ENCODE measurements at places on chromosomes 6 and 20.
A peak's percentile ranks its signal among the peaks of the same experiment; 100 is the strongest.

GRCh38 chr6:30327232-30327746 is 562 bp downstream of the TRIM39 start:
- no peak for DNase-seq

GRCh38 chr6:304833-305370 is 12.6 kb downstream of the DUSP22 start:
- no peak for DNase-seq

DNA sequence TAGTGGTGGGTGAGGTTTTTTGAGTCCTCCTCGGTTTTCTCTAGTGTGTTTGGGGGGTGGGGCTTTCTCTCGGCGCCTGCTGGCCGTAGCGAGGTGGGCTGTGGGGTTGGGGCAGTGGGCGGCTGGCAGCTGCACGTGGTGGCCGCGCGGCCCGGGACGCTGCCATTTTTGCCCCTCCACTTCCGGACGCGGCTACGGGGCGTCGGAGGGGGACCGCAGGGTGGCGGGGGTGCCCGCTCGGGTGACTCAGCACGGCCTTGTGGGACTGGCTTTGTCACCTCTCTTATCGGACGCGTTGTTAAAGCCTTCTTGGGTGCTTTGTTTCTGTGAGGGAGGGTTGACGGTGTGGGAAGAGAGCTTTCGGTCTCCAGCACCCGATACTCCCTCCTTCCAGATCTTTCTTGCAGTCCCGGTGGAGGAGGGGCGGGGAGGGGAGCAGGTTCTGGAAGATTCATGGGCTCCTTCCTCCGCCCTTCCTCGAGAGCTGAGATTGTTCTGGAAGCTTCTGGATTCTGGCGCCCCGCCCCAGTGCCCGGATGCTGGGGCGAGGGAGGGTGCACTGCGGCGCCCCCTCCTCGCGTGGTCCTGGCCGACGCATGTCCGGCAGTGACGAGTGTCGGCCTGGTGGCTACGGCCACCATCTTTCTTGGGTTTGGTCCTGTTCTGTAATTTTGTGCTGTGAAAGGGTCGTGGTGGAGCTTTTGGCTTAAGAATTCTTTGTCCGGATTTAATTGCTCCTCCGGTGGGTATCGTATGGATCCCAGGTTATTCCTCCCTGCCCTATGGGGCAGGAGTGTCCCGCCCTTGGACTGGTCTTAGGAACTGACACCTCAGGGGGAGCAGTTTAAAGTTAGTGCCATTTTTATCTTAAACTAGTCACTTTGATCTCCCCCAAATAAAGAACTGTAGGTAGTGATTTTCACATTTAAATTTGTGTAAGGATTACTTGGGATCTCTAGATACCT is 719 bp downstream of the HSP90AB1 start:
- DNase-seq, result peak; percentile 89

- DNase-seq, result no peak
Observed at GRCh38 chr6:47631797-47632196, 66.6 kb upstream of the ADGRF4 start.

DNA sequence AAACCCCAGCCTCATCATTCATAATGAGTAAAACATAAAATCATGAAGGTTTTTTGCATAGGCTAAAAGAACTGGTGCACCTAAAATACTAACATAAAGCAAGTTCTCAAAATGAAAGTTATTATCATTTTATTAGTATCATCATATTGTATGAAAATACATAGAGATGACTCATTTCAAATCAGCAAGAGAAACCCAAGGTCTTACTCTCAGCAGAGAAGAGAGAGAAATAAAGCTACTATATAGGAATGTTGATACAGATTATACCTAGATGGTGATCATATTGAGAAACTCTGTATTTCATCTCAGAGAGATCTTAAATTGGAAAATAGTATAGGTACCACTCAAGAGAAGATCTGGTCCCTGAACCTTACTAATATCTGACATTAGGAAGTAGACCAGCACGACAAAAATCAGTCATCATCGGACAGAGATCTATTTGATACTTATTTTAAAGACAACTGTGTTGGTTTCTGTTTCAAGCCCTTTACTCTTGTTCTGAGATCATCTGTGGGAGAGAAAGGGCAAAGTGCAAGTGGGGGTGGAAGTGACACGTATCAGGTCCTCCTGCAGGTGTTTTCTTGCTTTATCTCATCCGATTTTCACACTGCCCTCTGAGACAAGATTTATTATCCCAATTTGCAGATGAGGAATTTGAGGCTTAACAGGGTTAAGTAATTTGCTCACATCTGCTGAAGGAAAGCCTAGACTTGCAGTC is 532.3 kb downstream of the MAFB start:
- DNase-seq, result no peak

GRCh38 chr6:54618572-54618971 is 228.0 kb upstream of the FAM83B start:
- DNase-seq, result no peak

- no peak for DNase-seq
Observed at GRCh38 chr20:4350096-4350495, 334.7 kb upstream of the RNF24 start.

DNA sequence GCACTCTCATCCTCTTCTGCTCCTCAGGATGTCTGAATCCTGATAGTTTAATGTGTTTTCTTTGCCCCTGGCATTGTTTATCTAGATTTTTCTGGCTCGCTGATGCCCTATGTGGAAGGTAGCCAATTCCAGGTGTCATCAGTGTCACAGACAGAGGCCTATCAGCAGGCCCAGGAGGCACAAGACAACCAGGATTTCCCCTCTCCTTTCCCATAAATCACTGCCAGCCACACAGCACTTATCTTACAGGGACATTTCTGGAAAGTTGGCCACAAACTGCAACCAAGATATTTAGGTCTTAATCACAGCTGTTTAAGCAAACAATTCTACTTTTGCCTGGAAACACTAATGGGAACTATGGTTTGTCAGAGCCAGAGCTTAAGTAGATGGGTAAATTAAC is 28.1 kb downstream of the ADGRF5 start:
- no peak for DNase-seq

GRCh38 chr20:15654208-15654649 is 919.0 kb downstream of the KIF16B start:
- no peak for DNase-seq

GRCh38 chr6:157424491-157425020 is 43.6 kb downstream of the ZDHHC14 start:
- DNase-seq, result no peak

DNA sequence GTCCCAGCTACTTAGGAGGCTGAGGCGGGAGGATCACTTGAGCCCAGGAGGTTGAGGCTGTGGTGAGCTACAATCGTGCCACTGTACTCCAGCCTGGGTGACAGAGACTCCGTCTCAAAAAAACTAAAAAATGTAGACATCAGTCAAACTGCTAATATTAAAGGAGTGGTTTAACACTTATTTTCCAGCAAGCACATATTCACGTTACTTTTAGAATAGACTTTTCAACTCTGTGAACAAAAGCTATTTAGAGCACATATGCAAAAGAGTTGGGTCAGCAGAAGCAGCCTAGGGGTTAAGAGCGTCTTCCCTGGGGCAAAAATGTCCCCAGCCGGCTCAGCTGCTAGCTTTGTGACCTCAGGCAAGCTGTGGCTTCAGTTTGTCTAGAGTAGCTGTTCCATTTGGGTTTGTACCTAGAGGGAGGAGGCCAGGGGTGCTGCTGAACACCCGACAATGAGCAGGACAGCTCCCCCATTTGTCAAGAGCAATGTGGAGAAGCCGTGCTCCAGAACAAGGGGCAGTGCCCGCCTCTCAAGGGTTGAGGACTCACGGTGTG is 62.5 kb upstream of the PTGIS start:
- DNase-seq, result no peak

DNA sequence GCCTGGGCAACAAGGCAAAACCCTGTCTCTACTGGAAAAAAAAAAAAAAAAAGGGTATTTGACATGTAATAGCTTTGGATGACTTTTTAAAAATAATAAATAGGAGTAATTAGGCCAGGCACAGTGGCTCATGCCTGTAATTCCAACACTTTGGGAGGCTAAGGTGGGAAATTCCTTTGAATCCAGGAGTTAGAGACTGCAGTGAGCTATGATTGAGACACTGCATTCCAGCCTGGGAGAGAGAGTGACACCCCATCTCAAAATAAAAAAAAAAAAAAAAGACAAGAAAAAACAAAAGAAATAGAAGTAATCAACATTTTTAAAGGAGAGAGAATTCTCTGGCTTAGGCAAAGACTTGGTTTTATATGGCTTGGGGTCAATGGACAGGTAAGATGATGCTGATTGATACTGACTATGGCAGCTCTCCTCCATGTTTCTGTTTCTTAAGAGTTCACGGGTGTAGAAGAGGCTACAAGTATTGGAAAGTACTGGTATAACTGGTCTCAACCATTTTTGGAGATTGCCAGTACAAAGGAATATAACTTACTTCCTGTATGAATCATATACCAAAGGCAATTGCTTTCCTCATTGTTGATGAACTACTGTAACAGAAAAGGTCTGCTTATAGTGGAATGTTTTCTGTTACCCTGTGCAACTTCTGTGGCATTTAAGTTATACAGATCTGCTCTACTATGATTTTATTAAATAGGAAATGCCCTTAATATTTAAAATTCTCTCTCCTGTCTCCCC is 10.1 kb downstream of the MAP3K5 start:
- DNase-seq, result no peak

- DNase-seq, result no peak
Observed at GRCh38 chr6:111765763-111766162, 107.5 kb downstream of the FYN start.

DNA sequence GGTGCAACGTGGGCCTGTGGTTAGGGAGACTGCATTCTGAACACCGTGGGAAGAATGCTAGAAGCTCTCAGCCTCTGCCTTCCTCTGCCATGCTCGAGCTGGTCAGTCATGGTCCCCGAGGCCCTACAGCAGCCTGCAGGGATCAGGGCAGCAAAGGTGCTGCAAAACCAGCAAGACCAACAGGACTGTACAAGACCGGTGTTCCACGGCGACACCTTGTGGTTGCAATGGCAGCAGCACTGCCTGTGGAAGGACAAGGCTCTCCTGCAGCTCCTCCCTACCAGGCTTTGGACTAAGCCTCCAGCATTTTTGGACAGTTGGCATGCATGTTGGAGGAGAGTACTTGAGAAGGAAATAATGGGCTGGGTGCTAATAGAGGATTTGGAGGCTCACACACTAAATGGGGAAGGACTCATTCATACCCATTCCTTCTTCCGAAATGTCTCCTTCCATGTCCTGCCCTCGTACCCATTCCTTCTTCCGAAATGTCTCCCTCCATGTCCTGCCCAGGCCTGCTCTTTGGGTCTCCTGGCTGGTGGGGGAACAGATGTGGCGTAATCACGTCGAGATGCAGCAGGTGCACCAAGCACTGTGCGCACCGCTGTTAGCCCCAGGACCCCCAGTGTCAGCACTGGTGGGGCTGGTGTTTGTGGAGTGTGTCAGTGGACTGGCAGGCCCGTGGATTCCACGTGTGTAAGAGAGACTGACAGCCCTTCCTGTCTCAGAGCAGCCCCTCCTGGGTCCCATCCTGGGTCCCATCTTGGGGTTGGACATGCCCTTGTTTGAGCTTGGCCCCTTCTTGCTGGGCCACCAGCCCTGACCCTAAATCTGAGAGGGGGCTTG is 18.6 kb upstream of the MYT1 start:
- no peak for DNase-seq

GRCh38 chr20:64058536-64058935 is 4.5 kb upstream of the TCEA2 start:
- no peak for DNase-seq

DNA sequence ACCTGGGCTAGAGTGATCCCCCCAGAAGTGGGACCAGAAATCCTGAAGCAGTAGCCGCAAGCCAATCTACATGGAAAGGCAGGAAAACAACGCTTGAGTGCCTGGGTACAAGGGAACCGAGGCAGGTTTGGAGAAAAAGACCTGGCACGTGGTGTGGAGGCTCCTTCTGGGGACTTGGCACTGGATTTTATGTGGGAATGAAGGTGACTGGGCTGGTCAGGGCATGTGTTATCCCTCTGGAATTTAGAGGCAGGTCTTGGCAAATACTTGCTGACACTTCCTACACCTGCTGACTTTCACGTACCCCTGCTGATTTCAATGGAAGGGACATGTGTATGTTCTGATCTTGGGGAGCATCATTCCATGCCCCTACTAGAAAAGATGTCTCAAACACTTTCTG is 25.0 kb upstream of the FAM217A start:
- DNase-seq, result no peak

DNA sequence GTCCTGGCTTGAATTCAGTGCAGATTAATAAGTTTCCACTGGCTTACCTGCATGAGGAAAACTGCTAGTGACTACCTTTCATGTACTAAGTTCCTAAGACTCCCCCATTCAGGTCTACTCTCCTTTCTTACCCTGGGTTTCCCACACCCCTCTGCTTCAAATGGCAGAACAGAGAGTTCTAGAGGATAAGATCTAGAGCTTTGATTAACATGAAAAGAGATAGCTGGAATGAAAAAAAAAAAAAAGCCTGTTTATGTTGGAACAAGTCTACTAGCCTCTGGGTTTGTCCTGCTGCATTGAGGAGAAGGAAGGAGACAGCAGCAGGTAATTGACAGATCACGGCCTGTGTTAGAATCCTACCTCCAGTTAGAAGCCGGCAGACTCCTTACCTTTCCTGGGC is 201.4 kb upstream of the SOX4 start:
- no peak for DNase-seq

GRCh38 chr6:90264561-90264960 is 32.1 kb downstream of the BACH2 start:
- DNase-seq, result no peak

GRCh38 chr6:111939902-111940301 is 66.7 kb upstream of the FYN start:
- DNase-seq, result no peak

DNA sequence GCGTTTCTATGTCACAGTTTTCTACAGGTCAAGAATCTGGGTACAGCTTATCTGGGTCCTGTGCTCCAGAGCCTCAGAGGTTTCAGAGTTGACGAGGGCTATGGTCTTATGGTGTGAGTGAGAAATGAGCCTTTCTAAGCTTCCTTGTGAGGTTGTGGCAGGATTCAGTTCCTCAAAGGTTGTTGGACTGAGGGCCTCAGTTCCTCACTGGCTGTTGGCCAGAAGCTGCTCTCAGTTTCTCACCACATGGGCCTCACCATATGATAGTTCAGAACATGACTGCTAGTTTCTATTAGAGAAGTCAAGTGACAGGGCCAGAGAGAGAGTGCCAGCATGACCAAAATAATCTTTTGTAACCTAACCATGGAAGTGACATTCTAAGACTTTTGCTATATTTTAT is 96.1 kb downstream of the NUS1 start:
- DNase-seq, result no peak

DNA sequence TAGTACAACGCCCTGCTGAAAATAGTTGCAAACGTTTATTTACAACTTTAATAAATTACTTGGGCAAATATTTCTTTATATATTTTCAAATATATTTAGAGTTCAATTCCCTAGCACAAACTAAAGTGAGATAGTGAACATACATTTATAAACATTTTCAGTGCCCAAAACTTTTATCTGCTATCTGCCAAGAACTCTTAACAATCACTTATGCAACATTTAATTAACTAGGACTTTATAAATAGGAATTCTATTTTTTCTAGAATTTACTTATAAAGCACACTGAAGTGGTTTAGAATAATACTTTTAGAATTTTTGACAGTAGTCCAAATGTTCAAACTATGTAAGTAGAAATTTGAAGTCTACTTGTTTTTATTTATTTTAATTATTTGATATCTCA is 452.6 kb upstream of the RGS17 start:
- DNase-seq, result no peak

Data from CD8-positive, alpha-beta T cell (primary cell).